ENCODE measurements at places on chromosomes 6 and 20.

DNA sequence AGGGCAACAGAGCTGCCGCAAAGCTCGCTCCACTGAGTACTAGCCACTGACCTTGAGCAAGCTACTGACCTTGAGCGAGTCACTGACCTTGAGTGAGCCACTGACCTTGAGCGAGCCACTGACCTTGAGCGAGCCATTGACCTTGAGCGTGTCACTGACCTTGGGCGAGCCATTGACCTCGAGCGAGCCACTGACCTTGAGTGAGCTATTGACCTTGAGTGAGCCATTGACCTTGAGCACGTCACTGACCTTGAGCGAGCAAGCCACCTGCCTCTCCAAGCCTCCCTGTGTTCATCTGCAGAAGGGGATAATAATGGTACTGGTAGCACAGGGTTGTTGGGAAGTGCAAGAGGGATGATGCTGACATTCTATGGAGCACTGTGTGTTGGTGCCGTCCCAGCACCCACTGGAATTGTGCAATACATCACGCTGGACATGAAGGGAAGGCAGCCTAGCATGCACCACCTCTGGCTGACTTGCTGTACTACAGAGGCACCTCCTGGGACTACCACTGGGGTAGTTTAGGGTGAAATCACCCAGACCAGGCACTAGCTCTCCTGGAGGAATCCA is 60.2 kb downstream of the CTCFL start:
- no peak for DNase-seq

- no peak for DNase-seq
Measured at GRCh38 chr20:40809361-40809760, 120.3 kb upstream of the MAFB start.

DNA sequence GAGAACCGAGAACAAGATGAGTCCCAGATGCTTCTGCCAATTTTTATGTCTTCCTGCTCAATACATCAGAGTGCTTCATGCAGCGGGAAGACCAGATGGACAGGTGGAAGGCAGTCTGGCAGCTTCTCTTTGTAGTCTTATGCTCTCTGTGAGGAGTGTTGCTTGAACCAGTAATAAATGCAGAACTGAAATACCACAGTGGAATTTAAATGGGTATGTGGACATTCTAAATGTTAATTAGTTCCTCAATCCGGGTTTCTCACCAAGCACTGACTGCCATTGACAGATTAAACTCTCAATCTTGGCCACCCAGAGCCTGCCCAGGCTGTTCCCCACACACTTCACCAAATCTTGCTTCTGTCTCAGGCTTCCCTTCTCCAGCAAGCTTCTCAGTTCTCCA is 695.5 kb upstream of the CHD6 start:
- DNase-seq = no peak

- DNase-seq = no peak
Measured at GRCh38 chr20:44594730-44595129, 12.4 kb downstream of the PKIG start.

- no peak for DNase-seq
Measured at GRCh38 chr20:33839591-33839990, 28.4 kb downstream of the CHMP4B start.
